ENCODE measurements at places on chromosomes 16 and 17.

DNA sequence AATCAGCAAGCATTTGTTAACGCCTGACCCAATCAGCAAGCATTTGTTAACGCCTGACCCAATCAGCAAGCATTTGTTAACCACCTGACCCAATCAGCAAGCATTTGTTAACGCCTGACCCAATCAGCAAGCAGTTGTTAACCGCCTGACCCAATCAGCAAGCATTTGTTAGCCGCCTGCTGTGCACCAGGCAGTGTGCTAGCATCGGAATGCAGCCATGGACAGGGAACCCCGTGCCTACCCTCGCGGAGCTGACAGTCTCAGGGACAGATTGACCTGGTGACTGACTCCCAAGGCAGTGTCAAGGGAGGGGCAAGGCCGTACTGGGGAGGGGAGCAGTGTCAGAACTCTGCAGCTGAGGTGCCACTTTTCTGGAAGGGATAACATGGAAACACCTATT is 66.9 kb downstream of the ABR start:
- H3K36me3 ChIP-seq = no peaks in the 10 kb centered on the region
- peaks cover 4% of the 10 kb centered on the region for H3K4me1 ChIP-seq
- no peaks in the 10 kb centered on the region for H3K27me3 ChIP-seq

DNA sequence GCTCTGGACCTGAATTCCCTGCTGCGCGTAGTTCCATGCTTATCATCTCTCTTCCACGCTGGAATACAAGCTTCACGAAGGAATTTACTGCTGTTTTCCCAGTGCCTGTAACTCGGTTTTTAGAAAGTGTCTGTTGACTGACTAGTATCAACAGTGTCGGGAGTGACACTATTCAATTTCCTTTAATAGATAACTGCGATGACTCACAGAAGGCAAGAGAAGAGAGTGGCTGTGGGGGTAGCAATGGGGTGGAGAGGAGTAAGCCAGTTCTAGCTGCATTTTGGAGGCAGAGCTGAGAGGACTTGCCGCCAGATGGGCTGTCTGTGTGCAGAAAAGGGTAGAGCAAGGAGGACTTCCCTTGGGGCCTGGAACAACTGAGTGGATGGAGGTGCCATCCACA is 25.2 kb downstream of the B4GALNT2 start:
- H3K4me1 ChIP-seq = no peaks in the 10 kb centered on the region
- no peak for DNase-seq
- no peak overlapping the region for H3K27ac ChIP-seq
- no peaks in the 10 kb centered on the region for H3K36me3 ChIP-seq
- H3K27me3 ChIP-seq = no peaks in the 10 kb centered on the region

DNA sequence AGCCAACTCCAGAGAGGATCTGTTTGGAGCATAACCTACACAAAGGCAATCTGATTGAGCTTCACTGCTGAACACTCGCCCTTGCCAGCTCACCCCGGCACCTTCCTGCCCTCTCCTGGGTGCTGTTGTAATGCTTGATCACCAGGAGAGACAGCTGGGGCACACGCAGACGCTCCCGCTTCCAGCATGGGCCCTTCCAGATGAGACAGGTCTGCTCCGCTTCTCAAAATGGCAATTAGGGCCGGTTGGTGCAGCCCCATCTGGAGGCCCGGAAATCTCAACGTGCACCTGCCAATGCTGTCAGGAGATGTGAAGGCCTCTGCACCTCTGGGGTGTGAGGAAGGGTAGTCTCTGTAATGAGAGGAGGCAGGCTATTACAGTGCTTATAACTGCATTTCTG is 206.1 kb downstream of the ABCC12 start:
- H3K27ac ChIP-seq = no peak overlapping the region
- H3K4me3 ChIP-seq = no peak overlapping the region
- no peaks in the 10 kb centered on the region for H3K27me3 ChIP-seq

DNA sequence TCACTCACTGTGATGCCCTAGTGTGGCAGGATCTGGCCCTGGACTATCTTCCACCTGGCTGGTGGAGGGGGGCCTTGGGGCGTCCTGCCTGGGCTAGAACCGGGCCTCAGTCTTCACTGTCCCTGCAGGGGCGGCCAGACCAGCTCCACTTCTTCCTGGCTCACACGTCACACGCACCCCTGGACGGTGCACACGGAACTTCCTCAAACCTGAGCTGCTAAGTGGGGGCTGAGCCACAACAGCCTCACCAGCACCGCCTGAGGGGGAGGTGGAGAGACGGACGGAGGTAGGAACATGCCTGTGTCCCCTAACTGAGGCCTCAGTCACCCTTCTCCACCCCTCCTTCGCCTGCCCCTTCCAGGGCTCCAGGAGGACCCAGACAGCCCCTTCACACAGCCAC is 36.6 kb downstream of the TIMM22 start:
- DNase-seq = no peak
- H3K27ac ChIP-seq = no peak overlapping the region
- H3K4me1 ChIP-seq = no peaks in the 10 kb centered on the region
- peaks cover 24% of the 10 kb centered on the region for H3K27me3 ChIP-seq
- no peaks in the 10 kb centered on the region for H3K36me3 ChIP-seq

GRCh38 chr17:69236464-69236863 is 7.8 kb upstream of the ABCA10 start:
- no peak overlapping the region for H3K27ac ChIP-seq
- no peak for DNase-seq
- H3K4me3 ChIP-seq = no peak overlapping the region
- no peaks in the 10 kb centered on the region for H3K36me3 ChIP-seq
- H3K4me1 ChIP-seq = peaks cover 18% of the 10 kb centered on the region

- H3K4me3 ChIP-seq = no peak overlapping the region
- no peaks in the 10 kb centered on the region for H3K36me3 ChIP-seq
- DNase-seq = peak; percentile 65
- no peaks in the 10 kb centered on the region for H3K4me1 ChIP-seq
- H3K27ac ChIP-seq = no peak overlapping the region
- no peaks in the 10 kb centered on the region for H3K27me3 ChIP-seq
Measured at GRCh38 chr17:65254166-65254565, 117.0 kb downstream of the RGS9 start.

- H3K27ac ChIP-seq = no peak overlapping the region
- no peaks in the 10 kb centered on the region for H3K4me1 ChIP-seq
- no peaks in the 10 kb centered on the region for H3K27me3 ChIP-seq
- no peak overlapping the region for H3K4me3 ChIP-seq
- no peak for DNase-seq
Measured at GRCh38 chr16:49970797-49971431, 54.1 kb upstream of the CNEP1R1 start.

DNA sequence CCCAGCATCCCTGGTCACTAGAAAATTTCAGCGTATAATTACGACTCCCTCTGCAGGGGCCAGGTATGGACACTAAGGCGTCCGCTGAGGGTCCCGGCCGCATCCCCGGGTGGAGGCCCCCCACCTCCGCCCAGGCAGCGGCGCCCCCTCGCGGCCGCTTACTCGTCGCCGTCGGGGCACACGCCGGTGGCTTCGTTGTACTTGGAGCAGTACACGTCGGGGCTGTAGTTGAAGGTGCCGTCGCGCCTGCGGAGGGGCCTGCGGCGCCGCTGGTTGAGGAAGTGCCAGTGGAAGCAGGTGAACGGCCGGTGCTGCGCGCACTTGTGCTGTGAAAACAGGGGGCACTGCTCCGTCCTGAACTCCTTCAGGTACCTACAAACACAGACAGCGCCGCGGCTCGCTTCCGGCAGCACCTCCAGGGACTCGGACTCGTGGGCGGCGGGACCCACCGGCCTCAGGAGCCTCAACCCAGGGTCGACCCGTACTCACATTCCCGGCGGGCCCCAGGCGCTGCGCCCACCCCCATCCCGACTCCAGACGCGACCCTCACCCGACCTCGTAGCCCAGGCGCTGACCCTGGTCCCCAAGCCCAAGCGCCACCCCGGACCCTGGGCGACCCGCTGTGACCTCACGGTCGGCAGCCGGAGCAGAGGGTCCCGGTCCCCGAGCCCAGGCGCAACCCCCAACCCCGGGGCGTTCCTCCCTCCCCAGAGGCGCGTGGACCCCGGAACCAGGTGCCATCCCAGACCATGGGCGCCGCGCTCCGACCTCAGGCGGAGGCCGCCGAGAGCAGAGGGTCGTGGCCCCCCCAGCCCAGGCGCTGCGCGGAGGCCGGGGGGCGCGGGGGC is 596 bp downstream of the UNKL start:
- H3K4me3 ChIP-seq = peak overlapping the region; percentile 77
- H3K4me1 ChIP-seq = no peaks in the 10 kb centered on the region
- H3K36me3 ChIP-seq = peaks cover 9% of the 10 kb centered on the region
- peak; percentile 89 for DNase-seq

- H3K36me3 ChIP-seq = peaks cover 27% of the 10 kb centered on the region
- H3K27ac ChIP-seq = peak within 1 kb of the TSS; percentile 91
- no peaks in the 10 kb centered on the region for H3K27me3 ChIP-seq
- peaks cover 15% of the 10 kb centered on the region for H3K4me1 ChIP-seq
- H3K4me3 ChIP-seq = peak within 1 kb of the TSS; percentile 93
- DNase-seq = peak; percentile 91
Measured at GRCh38 chr17:8162233-8162996, at the start of gene VAMP2. TSS of gene VAMP2 (minus strand) at chr17:8162948. CDS start at chr17:8162879, 69 bp downstream.

- H3K27me3 ChIP-seq = peaks cover 5% of the 10 kb centered on the region
- no peak overlapping the region for H3K27ac ChIP-seq
- DNase-seq = peak; percentile 38
- no peaks in the 10 kb centered on the region for H3K36me3 ChIP-seq
- H3K4me1 ChIP-seq = peaks cover under 1% of the 10 kb centered on the region
- no peak overlapping the region for H3K4me3 ChIP-seq
Measured at GRCh38 chr16:57482845-57483545, 3.3 kb downstream of the DOK4 start.

DNA sequence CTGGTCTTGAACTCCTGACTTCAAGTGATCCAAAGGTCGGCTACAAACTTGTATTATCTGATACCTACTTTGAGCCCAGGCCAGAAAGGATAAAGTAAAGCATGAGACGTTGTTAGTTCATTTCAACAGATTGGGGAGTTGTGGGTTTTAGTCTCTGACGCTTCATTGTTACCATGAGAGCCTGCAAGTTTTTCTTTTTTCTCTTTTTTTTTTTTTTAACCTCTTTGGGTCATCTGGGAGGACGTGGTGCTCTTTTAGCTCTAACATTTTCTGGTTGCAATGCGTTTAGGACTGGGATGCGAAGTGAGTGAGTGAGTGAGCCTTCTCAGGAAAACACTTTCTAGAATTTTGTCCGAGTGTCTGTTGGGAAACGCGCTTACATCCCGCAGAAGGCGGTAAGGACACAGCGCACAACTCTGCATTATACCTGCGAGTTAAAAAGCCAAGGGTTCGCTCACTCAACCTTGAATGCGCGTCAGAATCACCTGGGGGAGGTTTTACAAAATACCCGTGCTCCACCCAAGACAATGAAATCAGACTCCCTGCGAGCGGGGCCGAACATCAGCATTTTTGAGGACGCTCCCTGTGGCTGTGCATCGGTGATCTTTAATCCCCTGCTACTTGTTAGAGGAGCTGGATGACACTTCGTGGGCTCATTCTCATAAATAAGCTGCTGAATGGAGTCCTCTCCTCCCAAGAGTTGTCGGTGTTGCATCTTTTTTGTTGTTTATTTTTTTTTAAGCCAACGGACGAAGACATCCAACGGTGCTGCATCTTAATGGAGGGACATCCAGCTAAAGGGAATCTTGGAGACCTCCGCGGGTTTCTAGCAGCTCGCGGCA is 629 bp upstream of the RNF135 start:
- H3K27ac ChIP-seq = peak overlapping the region; percentile 68
- H3K36me3 ChIP-seq = no peaks in the 10 kb centered on the region
- DNase-seq = peak; percentile 81
- no peaks in the 10 kb centered on the region for H3K4me1 ChIP-seq
- H3K27me3 ChIP-seq = no peaks in the 10 kb centered on the region

GRCh38 chr17:66966704-66967418 is 2.4 kb downstream of the CACNG4 start:
- no peaks in the 10 kb centered on the region for H3K4me1 ChIP-seq
- H3K4me3 ChIP-seq = no peak overlapping the region
- H3K27ac ChIP-seq = no peak overlapping the region
- H3K36me3 ChIP-seq = no peaks in the 10 kb centered on the region

- peak; percentile 99 for DNase-seq
- no peak overlapping the region for H3K4me3 ChIP-seq
- H3K36me3 ChIP-seq = no peaks in the 10 kb centered on the region
- H3K27ac ChIP-seq = no peak overlapping the region
- H3K27me3 ChIP-seq = no peaks in the 10 kb centered on the region
- no peaks in the 10 kb centered on the region for H3K4me1 ChIP-seq
Measured at GRCh38 chr17:8887834-8888703, 20.6 kb upstream of the PIK3R6 start.
